ENCODE measurements at places on chromosomes 3 and 15. TPM values are rescaled to one million over a fixed set of nuclear protein-coding genes. Genes with fewer than 3 reads are reported as not detected.

DNA sequence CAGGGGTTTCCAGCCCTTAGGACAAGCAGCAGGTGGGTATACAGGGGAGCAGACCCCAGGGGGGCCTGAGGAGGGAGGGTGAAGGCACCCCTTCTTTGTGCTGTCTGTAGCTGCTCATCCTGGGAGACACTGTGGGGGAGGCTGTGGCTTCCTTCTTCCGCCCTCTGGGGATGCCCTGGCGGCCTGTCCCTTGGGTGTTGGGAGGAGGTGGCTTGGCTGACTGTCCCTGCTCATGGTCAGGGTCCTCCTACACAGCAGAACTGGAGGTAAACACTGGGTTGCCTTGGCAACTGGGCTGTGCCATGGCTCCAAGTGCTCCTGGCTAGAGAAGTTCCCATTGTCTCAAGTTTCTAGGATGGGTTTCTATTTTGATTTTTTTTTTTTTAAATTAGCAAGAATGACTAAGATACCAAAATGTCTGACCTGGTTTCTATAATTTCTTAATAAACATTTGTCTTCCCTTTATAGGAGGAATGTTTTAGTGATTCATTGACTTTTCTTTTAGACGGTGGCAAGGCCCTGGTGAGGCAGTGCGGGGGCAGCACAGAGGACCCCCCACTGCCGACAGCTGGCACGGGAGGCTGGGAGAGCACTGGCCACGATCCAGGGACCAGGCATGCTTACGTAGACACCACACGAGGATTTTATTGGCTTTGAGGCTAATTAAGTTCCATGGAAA lies 12.4 kb downstream of the KLF13 start:
- peak; percentile 87 for DNase-seq

DNA sequence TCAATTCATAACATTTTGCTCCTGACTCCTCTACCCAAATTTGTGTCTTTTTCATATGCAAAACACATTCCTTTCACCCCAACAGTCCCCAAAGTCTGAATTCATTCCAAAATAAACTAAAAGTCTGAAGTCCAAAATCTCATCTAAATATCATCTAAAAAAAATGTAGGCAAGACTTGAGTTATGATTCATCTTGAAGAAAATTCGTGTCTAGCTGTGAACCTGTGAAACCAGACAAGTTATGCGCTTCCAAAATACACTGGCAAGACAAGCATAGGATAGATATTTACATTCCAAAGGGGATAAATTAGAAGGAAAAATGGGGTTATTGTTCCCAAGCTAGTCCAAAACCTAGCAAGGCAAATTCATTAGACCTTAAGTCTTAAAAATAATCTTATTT lies 1302.0 kb upstream of the GBE1 start:
- DNase-seq = no peak

DNA sequence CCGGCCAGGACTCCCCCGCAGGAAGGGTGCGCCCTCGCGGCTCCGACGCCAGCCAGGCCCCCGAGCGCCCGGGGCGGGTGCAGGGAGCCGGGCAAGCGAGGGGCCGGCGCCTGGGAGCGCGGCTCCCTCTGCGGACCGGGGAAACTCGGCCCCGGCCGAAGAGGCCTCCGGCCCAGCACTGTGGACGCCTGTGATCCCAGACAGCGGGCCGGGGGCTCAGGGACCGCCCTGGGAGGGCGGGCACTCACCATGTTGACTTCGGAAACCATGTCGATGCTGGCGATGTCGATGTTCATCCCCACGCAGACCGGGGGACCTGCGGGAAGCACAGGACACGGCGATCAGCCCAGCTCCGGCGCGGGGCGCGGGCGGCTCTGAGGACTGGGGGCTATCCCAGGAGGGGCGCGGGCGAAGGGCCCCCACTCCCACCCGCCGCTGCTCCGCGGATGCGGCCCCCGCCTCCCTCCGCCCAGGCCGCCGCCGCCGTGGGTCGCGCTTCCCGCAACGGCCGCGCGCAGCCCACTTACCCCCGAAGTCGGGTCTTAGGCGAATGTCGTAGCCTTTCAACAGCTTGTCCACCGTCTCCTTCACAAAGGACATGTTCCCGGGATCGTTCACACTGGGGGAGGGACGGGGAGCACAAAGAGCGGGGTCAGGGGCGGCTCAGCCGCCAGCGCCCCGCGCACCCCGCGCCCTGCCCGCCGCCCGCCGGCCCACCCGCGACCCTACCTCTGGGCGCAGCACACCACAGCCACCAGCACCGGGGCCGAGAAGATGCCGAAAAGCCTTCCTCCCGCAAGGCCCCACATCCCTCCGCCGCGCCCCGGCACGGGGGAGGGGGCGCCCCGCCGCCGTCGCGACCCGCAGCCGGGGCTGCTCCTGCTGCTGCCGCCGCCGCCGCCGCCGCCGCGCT lies at the start of gene GABRB3:
TSS of gene GABRB3 (minus strand) at position 913 of the 913 bp plus-strand sequence.
- DNase-seq = no peak

DNA sequence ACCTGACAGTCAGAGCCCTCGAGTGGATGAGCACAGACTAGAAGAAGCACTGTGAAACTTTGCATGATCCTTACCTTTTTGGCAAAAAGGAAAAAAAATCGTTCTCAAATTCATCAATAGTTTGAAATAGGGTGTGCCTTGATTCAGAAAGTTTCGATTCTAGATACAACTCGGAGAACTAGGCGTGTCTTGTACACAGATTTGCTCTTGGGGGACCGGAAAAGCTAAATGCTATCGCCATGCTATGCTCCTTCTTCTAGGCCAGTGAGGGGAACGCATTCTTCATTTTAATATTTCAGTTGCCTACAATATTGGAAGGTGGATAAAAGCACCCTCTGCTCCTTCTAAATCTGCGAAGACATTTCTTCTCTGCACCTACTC lies 25.0 kb downstream of the CD86 start:
- DNase-seq = no peak

GRCh38 chr3:94095111-94095510 lies 32.2 kb downstream of the NSUN3 start:
- no peak for DNase-seq

DNA sequence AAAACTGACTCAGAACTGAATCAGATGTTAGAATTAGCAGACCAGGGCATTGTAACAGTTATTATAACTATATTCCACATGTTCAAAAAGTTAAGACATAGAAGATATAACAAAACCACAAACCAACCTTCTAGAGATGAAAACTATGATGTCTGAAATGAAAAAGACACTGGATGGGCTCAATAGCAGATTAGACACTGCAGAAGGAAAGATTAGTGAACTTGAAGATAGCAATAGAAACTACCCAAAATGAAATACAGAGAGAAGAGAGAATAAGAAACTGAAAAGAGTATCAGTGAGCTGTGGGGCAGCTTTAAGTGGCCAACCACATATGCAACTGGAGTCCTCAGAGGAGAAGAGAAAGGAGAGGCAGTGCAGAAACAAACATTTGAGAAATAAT lies 132.0 kb upstream of the ATP2B2 start:
- DNase-seq = no peak

- no peak for DNase-seq
These were observed 188.8 kb downstream of the FEZF2 start for GRCh38 chr3:62184559-62184958.

DNA sequence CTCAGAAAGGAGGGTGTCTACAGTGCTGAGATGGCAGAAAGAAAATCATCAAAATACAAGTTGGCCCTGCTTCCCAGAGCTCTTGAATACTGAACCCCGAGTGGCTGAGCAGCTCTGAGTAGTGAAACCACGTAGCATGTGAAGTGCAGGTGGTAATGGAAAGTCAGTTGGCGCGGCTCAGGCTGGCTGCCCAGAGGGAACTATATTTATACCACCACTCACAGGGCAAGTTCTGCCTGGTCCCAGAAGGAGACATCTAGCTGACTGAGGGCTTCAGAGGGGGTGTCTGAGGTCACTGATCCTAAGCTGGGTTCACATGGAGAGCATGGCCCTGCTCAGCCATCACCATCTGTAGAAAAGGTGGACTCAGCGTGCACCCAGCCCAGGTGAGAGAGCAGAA lies 129.6 kb upstream of the AGBL1 start:
- DNase-seq = no peak

DNA sequence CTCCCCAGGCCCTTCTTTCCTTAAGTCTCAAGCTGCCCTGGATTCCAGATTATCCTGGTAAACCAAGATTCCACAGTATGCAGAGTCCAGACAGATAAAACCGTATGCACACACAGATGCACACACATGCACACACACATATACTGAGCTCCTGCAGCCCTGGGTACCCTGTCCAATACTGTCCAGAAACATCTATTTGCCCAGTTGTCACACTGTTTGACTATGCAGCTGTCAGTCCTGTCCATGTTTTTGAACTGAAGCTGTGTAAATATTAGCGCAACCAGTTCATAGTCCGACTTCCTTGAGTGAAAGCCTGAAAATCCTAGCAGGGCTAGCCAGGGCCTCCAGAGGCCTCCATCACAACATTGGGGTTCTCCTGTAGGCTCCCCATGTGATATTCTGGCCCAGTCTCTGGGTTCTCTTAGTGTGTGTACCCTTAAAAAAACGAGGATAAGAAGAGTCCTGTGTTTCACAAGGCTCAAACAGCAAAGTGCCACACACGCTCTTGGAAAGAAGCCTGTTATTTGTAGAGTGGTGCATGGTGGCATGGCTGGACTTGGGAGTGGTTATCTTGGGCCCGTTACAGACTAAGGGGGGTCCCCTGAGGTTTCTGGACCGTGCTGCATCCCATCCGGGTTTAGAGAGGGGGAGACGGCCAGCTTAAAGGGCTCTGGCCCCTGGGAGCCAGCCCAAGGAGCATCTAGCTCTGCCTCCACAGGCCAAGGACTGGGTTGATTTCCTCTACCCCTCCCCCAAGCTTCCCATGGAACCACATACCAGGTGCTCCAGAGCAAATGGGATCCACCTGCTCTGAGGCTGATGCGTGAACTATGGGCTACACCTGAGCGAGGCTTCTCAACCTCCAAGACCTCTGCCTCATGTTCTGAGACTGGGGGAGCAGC lies 108.3 kb downstream of the IQSEC1 start:
- DNase-seq = peak; percentile 43

GRCh38 chr3:74559261-74559660 lies 55.2 kb downstream of the CNTN3 start:
- no peak for DNase-seq

DNA sequence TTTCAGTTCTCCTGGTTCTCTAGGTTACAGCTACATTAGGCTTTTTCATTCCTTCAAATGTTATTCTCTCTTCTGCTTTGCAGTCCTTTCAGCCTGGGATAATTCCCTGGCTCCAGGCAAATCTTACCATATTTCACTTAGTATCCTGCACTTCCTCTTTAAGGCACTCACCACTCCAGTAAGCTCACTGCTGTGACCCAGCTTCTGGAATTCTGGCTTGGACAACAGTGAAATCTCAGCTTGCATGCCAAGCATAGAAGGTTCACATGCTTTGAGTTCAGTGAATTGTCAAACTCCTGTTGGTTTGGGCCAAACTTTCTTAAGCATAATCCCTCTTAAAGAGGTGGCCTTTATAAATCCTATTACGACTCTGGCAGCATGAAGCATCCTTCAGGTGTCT lies 69.4 kb downstream of the SCN10A start:
- DNase-seq = no peak

GRCh38 chr15:74193299-74193718 lies 9.3 kb downstream of the STRA6 start:
- DNase-seq = peak; percentile 6

DNA sequence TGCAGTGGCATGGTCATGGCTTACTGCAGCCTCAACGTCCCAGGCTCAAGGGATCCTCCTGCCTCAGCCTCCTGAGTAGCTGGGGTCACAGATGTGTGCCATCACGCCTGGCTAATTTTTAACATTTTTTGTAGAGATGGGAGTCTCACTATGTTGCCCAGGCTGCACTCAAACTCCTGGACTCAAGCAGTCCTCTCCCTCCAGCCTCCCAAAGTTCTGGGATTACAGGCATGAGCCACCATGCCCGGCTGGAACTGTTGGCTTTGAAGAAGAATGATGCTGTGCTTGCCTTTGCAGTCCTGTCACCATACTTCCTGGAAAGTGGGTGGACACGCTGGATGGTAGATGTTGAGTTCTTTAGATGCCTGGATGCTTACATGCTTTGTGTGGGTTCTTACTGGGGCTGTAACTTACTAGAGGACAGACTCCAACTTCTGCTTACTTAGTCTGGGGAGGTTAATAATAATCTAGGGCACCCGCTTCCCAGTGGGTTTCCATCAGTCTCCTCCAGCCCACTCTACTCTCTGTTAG lies 36.7 kb downstream of the IGF1R start:
- DNase-seq = no peak

DNA sequence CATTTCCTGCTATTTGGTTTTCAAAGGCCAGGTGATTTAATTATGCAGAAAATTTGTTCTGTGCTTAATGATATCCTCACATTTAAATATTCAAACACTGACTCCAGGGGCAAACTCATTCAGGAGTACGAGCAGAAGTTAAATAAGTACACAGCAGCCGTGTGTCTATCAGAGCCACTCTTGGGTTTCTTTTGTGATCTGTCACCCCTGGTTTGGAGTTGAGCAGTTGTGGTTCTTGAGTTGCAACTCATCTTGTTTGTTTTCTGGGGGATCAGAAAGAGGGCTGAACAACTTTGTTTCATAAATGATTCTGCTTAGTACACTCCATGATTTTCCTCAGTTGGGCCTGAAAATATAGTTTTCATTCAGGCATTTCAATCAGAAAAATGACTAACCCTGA lies 25.7 kb upstream of the PPP4R2 start:
- DNase-seq = no peak

DNA sequence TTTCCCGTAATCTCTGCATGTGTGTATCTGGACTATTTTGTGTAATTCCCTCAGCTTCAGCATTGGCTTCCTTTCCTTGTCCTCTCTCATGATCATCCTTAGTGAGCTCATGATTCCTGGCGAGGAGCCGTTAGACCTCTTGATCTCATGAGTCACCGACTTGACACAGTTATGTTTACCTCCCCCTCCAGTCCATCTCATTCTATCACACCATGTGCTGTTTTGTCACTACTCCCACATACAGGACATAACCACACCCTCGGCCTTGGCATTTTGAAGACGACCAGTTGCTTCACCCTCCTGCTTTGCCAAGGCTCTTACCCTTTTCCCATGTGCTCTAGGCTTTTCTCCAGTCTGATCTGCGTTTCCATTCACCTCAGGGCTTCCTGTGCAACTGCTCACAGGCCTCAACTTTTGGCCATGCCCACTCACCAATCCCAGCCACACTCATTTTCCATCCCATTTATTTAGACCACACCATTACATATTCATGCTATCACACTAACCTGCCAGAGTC lies 41.5 kb downstream of the CP start:
- DNase-seq = peak; percentile 70

- DNase-seq = no peak
These were observed 29.9 kb upstream of the PFN2 start for GRCh38 chr3:150000641-150001040.

The DYNLT2B gene
- total RNA-seq = 5.9 TPM

The ALS2CL gene
- total RNA-seq = 5.8 TPM

The APPL1 gene
- total RNA-seq = 31.8 TPM

The LIPH gene
- not detected for total RNA-seq

The NPRL2 gene
- 17.3 TPM for total RNA-seq

The USP13 gene
- total RNA-seq = 37.5 TPM

The ZDHHC23 gene
- total RNA-seq = 20.6 TPM

The RYR3 gene
- total RNA-seq = not detected

The PIGB gene
- total RNA-seq = 6.5 TPM

Measured in lung microvascular endothelial cell (primary cell).